ENCODE measurements at places on chromosomes 16 and 17. TPM values are rescaled to one million over a fixed set of nuclear protein-coding genes. Genes with fewer than 3 reads are reported as not detected.

FOXL1 gene
- total RNA-seq: 0.61 TPM

PRAC1 gene
- total RNA-seq: not detected

CHMP6 gene
- 32.0 TPM for total RNA-seq

TLCD2 gene
- 11.4 TPM for total RNA-seq

HBQ1 gene
- not detected for total RNA-seq

RNF112 gene
- 2.3 TPM for total RNA-seq

MAP2K6 gene
- total RNA-seq: 6.2 TPM

KRTAP9-8 gene
- total RNA-seq: not detected

ABCA6 gene
- 9.2 TPM for total RNA-seq

CLEC18A gene
- 8.0 TPM for total RNA-seq

HCRT gene
- not detected for total RNA-seq

ABCC3 gene
- 7.2 TPM for total RNA-seq

RBFOX1 gene
- total RNA-seq: not detected

ANTKMT gene
- total RNA-seq: 61.4 TPM

CNGB1 gene
- total RNA-seq: not detected

CACNG5 gene
- not detected for total RNA-seq

WNT3 gene
- total RNA-seq: 0.45 TPM

FBXL19 gene
- total RNA-seq: 17.6 TPM

PCTP gene
- total RNA-seq: 14.7 TPM

PRKAR1A gene
- 585 TPM for total RNA-seq

ADCY9 gene
- 2.3 TPM for total RNA-seq

DOC2B gene
- total RNA-seq: 4.4 TPM

CDYL2 gene
- 4.5 TPM for total RNA-seq

PSMD11 gene
- 70.7 TPM for total RNA-seq

KANSL1 gene
- total RNA-seq: 70.6 TPM

SHBG gene
- total RNA-seq: 1.8 TPM

KRTAP4-3 gene
- not detected for total RNA-seq

FBXW10 gene
- 0.61 TPM for total RNA-seq

RNF157 gene
- total RNA-seq: 3.6 TPM

LGALS9 gene
- 42.0 TPM for total RNA-seq

SLC13A2 gene
- 1.6 TPM for total RNA-seq

FNDC8 gene
- total RNA-seq: not detected

HOXB8 gene
- total RNA-seq: 0.72 TPM

RHBDF1 gene
- total RNA-seq: 3.7 TPM

LYZL6 gene
- total RNA-seq: not detected

KRT33B gene
- not detected for total RNA-seq

SYT17 gene
- 1.1 TPM for total RNA-seq

MFAP4 gene
- 28.9 TPM for total RNA-seq

Data from adrenal gland (tissue), 19 donors.